Suppressor macrophage treated with lipopolysaccharide for 1 hour (primary cell): ENCODE measurements at places on chromosomes 4 and X.

- no peak for DNase-seq
Observed at GRCh38 chr4:80129785-80130184, 56.8 kb upstream of the ANTXR2 start.

DNA sequence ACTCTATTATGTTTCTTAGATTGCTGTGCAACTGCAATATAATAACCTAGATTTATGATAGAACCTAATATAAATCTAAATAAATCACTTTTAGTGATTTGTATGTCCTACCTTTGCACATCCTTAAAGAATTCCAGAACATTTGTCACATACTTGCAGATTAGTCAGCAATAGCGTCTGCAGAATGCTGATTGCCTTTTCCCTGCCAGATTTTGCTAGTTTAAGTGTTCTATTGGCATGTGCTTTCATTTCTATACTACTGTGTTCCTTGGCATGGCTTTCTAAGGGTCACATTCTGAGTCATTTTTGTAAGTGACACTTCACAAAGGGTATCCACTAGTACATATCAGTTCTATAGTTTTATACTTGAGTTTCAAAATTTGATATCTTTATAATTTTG, 303.1 kb upstream of the GIMD1 start:
- DNase-seq, result no peak

DNA sequence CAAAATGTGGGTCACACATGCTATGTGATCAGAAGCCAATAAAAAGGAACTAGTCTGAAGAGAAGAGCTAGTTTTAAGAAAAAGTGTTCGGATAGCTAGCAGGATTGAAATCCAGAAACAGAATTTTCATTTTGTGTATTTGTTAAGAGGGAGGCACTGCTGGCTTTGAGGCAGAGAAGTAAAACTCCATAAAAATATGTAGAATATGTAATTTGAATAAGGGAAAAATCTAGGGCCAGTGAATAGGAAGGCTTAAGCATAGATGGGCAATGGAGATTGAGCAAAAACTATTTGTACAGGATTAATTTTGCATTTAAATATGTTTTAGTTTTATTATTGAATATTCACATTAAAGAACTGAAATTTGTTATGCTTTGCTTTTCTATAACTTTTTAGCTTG, 399.9 kb upstream of the PITX2 start:
- DNase-seq, result no peak

GRCh38 chr4:136634121-136634520, 898.2 kb downstream of the PCDH18 start:
- no peak for DNase-seq

DNA sequence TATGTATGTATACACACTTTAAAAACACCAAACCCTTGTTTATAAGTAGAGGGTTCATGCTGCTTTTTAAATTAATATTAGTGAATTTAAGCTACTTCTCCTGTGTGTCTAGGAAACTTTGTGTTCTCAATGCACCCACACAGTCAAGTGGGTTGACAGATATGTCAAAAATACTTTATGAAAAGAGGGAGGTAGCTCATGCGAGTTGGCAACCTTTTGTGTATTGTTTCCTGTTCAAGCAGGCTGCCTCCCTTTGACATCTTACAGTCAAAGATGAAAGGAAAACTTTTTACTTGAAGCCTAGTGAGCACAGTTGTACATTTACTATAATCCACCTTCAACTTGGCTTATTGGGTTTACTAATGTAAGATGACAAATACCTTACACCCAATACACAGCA, 218.4 kb downstream of the KLHL13 start:
- DNase-seq, result no peak

DNA sequence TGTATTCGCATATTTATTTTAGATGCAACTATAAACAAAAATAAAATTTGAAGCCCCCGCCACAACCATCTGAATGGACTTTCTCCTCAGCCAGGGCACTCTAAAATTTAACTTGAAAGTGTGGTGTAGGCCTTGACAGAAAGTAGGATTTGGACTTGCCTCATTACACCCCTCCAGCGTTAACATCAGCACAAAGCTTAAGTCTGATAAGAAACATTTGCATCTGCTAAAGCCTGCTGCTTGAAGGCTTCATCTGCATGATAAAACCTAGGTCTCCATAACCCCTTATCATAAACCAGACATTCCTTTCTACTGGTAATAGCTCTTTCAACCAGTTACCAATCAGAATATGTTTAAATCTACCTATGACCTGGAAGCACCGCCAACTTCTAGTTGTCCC, 1046.5 kb downstream of the FAT4 start:
- no peak for DNase-seq

DNA sequence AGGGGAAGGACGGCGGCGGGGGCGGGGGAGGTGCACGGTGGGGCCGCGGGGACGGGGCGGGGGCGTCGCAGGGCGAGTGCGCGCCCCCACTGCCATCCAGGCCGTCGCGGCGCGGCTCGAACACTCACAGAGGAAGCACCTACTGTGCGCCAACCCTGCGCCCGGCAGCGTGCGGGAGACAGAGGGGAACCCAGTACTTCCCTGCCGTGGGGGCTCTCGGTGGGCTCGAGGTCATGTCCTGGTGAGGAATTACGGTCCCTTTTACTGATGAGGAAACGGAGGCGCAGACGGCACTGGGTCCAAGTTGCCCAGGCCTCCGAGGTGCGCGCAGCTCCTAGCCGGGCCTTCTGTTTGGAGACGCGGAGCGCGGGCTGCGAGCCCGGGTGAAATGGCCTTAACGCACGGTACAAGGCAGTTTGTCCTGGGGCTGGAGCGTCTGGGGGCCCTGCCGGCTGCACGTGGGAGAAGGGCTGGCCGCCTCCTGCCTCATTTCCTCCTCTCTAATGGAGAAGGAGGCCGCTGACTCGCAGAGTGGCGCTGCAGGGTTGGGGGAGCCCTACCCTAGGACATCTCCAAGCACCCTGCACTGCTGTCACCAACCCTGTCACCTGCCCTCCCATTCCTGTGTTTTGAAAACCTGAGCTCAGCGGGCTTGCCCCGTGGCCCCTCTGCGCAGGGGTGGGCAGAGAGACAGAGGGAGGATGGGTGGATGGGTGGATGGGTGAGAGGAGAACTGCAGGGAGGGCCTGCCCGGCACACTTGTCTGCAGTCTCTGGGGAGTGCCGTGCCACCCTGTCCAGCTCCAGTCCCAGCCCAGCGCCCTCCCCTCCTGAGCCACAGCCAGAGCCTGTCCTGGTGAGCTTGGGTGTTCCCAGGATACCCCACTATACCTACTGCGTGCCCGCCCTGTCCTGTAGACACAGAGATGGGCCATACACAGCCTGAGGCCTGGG, 106.0 kb downstream of the ADRA2C start:
- no peak for DNase-seq

- DNase-seq, result no peak
Observed at GRCh38 chr4:55615008-55615407, 21.1 kb downstream of the NMU start.

- no peak for DNase-seq
Observed at GRCh38 chr4:68490826-68491457, 43.7 kb downstream of the TMPRSS11E start.

GRCh38 chr4:29829067-29829466, 891.1 kb upstream of the PCDH7 start:
- no peak for DNase-seq

DNA sequence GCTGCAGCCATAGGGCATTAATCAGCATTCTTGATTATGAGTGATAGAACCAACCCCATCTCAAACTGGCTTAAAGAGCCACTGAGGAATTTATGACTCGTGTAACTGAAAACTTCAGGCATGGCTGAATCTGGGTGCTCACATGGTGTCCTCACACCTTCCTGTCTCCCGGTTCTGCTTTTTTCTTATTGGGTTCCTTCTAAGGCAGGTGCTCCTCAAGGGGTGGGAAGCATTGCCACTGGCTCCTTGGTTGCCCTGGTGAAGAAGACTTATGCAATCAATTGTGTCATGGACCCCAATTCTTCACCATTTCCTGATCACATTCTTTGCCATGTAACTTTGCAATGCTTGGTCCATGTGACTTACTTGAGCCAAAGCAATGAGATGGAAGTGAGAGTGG, 4.3 kb upstream of the ZCCHC4 start:
- DNase-seq, result no peak

GRCh38 chrX:133269168-133269567, 51.0 kb upstream of the TFDP3 start:
- no peak for DNase-seq

DNA sequence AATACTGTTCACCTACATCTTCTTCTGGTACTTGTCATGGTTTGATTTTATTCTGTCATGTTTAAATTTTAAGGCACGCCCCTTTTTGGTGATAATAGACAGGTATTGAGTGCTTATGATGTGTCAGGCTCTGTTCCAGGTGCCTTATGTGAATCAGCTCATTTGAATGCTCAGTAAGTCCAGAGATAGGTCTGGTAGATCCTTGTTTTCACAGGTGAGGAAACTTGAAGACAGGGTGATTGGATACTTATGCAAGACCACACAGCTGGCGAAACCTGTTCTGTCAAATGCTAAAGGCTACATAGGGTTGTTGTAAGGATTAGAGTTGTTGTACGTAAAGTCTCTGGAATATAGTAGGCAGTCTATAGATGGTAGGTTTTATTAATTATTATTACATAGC, 9.6 kb upstream of the SLC25A14 start:
- no peak for DNase-seq

- DNase-seq, result no peak
Observed at GRCh38 chr4:153469031-153469430, 2.9 kb downstream of the TMEM131L start.

DNA sequence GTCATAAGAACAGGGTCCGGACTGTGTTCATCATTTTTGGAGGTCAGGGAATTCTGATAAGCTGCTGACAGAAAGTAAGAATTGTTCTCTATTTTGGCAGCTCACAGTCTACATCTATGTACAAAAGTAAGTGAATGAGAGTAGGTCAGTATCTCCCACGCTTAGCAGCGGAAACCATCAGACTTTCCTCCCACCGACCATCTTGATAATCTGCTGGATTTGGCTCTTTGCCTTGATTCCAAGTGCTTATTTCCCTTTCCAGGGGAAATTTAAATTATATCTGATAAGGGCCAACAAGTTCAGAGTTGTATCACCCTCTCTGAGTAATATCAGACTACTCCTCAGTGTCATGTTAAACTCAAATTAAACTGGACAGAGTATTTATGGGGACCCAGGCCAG, 118.0 kb downstream of the CAMK2D start:
- no peak for DNase-seq

- DNase-seq, result peak; percentile 29
Observed at GRCh38 chr4:144906181-144906925, 191.6 kb downstream of the ANAPC10 start.

DNA sequence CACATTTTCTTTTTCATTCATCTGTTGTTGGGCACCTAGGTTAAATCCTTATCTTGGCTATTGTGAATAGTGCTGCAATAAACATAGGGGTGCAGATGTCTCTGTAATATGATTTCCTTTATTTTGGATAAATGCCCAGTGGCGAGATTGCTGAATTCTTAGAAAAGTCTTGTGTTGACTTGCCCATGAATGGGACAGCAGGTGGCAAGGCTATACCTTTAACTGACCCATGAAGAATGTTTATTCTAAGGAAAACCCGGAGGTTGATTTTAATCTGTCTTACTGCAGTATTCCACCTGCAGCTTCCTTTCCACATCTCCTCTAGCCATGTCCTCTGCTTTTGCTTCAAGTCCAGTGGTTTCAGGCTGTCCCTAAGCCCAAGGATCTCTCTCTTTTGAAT, 220.6 kb downstream of the SNCA start:
- no peak for DNase-seq
